ENCODE measurements at places on chromosomes 2 and 18.

DNA sequence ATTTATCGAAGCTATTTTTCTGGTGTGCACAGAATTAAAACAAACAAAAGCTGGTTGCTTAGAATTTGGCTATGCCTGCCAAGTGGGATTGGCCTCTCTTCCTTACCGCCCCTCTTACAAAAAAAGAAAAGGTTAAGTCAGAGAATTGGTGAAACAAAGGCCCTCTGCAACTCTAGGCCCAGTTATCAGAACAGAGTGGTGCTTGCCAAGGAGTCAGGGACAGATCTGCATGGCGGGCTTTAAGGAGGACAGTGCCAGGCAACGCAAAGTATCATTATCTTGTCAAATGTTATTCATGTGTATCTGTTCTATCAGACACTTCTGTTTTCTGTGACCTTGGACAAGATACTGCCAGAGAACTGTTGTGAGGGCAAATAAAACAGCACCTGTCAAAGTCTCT lies 78.3 kb downstream of the TGIF1 start:
- DNase-seq, result no peak

GRCh38 chr2:34738691-34739090 lies 1139.6 kb upstream of the FAM98A start:
- no peak for DNase-seq

GRCh38 chr2:143847257-143847656 lies 672.7 kb downstream of the ZEB2 start:
- no peak for DNase-seq

DNA sequence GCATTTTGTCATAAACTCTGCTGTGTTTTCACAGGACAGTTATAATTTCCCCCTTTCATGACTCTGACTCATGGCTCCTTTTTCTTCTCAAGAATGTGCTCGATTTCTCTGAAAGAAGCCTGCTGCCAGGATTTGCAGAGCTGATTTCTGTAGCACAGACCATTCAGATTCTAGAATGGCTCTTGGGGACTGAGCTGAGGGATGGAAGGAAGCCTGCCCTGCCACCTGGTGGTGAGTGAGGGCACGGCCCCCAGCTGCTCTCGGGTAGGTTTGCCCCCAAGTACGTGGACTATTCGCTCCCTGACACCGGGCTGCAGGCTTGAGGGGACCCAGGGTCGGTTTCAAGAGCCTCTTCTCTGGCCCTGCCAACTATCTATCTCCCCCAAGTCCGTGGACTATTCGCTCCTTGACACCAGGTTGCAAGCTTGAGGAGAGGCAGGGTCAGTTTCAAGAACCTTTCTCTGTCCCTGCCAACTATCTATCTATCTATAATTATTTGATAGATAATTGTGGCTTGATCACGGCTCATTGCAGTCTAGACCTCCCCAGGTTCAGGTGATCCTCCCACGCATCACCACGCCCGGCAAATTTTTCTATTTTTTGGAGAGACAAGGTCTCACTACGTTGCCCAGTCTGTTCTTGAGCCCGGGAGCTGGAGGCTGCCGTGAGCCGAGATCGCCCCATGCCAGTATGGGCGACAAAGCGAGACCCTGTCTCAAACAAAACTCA lies 1.4 kb upstream of the SMYD5 start:
- DNase-seq, result peak; percentile 32

GRCh38 chr2:241966647-241967466 lies 97.3 kb downstream of the RTP5 start:
- no peak for DNase-seq

- DNase-seq, result no peak
Observed at GRCh38 chr2:217820904-217821303, 181.9 kb downstream of the TNS1 start.

GRCh38 chr2:131030478-131030971 lies 62.7 kb downstream of the FAM168B start:
- no peak for DNase-seq

DNA sequence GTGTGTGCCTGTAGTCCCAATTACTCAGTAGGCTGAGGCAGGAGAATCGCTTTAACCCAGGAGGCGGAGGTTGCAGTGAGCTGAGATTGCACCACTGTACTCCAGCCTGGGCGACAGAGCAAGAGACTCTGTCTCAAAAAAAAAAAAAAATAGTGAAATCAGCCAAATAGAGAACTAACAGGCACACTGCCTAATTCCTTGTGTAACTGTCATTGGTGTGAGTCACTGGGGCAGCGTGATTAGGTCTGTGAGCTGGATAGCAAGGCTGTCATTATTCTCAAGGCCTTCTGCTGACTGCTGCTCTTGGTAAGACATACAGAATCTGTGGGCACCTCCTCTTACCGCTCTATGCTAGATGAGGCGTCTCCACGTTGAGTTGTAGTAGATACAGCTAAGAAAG lies 270.3 kb downstream of the NEDD4L start:
- DNase-seq, result no peak

DNA sequence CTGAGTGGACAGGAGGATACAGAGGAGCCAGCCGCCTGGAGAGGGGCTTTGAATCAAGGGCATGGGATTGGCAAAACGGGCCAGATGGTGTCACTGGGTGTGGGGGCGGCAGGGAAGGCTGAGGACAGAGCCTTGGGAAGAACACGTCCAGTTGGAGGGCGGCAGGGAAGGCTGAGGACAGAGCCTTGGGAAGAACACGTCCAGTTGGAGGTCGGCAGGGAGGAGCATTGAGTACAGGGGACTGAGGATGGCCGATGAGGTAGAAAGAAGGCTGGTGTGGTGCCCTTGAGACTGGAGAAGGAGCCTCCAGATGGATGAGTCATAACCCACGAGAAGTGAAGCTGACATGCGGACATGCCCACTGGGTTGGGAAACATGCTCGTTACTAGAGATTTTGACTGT lies 4.5 kb downstream of the HES6 start:
- DNase-seq, result no peak

GRCh38 chr18:79583984-79584401 lies 95.6 kb upstream of the CTDP1 start:
- no peak for DNase-seq

- DNase-seq, result no peak
Observed at GRCh38 chr18:79422022-79422782, 26.5 kb downstream of the NFATC1 start.

DNA sequence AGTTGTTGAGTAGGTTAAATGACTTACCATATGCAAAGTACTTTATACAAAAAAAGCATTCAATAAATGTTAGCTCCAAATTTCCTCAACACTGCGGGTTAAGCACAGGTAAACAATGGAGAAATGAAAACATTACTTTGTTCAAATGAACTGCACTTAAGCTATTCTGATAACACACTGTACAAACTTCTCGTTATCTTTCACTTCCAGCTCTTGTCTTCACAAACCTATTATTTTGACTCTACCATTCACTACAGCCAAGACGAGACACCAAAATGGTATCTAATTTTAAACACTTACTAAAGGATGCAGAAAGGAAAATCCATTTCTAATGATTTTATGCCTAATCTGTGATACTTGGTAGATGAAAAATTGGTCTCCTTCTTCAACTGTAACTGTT lies 43.8 kb downstream of the SLC40A1 start:
- DNase-seq, result no peak
